Upper lobe of left lung (tissue), 6 donors: ENCODE measurements at places on chromosomes 7 and 10. TPM values are rescaled to one million over a fixed set of nuclear protein-coding genes. Genes with fewer than 3 reads are reported as not detected.

GRCh38 chr10:75396631-75397495 lies 4.7 kb downstream of the ZNF503 start:
- peak overlapping the region; percentile 98 for H3K27ac ChIP-seq
- no peaks in the 10 kb centered on the region for H3K36me3 ChIP-seq
- no peak for DNase-seq
- peak overlapping the region; percentile 85 for H3K4me3 ChIP-seq

GRCh38 chr10:5106553-5106952 lies 12.3 kb downstream of the AKR1C3 start:
- no peak overlapping the region for H3K27ac ChIP-seq
- no peak for DNase-seq
- peaks cover 38% of the 10 kb centered on the region for H3K36me3 ChIP-seq
- no peaks in the 10 kb centered on the region for H3K4me1 ChIP-seq

The GBX1 gene
- total RNA-seq, result not detected

DNA sequence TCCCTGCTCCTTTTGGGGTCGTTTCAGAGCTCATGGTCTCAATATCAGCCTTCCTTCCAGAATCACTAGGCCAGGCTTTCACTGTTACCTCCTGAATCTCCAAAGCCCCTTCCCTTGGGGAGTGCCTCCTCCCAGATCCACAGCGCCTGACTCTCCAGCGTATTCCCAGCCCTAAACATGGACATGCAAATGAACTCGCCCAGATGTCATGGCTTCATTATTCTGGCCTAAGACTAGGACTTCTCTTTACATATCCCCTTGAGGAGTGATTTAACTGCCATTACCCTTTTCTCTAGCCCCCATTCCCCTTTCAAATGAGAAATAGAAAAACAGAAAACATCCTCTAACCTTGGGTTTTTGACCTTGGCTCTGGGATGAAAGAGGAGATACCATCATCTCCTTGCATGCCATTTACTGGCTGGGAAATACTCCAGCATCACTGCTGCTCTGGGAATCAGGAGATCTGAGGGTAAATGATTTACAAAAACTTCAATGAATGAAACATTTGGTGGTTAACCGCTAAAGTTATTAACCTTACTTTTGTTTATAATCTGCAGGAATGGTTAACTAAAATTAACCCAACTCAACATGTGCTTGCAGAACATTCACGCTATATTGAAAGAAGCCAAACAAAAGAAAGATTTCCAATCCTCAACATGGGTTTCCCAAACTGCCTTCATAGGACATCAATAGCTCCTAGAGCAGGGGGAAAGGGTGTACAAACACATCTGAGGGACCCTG lies 37.0 kb downstream of the FAM171A1 start:
- no peak overlapping the region for H3K27ac ChIP-seq
- DNase-seq, result no peak
- no peaks in the 10 kb centered on the region for H3K36me3 ChIP-seq
- peaks cover 3% of the 10 kb centered on the region for H3K4me1 ChIP-seq
- H3K27me3 ChIP-seq, result no peaks in the 10 kb centered on the region

The AGAP9 gene
- 3.6 TPM for total RNA-seq

GRCh38 chr7:66190504-66190857 lies 14.7 kb upstream of the TPST1 start:
- no peaks in the 10 kb centered on the region for H3K4me1 ChIP-seq
- no peaks in the 10 kb centered on the region for H3K27me3 ChIP-seq
- DNase-seq, result no peak
- no peaks in the 10 kb centered on the region for H3K36me3 ChIP-seq
- no peak overlapping the region for H3K4me3 ChIP-seq

GRCh38 chr7:98251231-98251600 lies 816 bp downstream of the TECPR1 start:
- H3K4me1 ChIP-seq, result peaks cover 63% of the 10 kb centered on the region
- DNase-seq, result no peak
- peak overlapping the region; percentile 91 for H3K4me3 ChIP-seq
- H3K27ac ChIP-seq, result peak overlapping the region; percentile 89
- H3K27me3 ChIP-seq, result no peaks in the 10 kb centered on the region

The FAM25G gene
- total RNA-seq, result not detected

DNA sequence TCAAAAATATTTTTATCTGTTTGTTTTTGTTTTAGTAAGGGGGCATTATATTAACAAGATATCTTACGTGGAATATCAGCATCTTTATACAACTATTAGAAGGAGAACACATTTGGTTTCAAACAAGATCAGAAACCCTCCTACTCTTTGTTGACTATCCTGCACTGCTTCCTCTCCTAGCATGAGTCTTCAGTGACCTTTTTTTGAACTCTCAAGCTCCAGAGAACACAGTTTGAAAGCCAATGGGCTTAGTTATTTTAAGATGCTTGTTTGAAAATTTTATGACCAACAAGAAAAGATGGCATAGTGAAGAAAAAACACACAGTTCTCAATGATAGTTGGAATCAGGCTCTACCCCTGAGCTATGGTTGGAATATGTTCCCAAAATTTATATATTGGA lies 37.2 kb upstream of the RTKN2 start:
- H3K36me3 ChIP-seq, result no peaks in the 10 kb centered on the region
- no peak overlapping the region for H3K4me3 ChIP-seq
- no peaks in the 10 kb centered on the region for H3K27me3 ChIP-seq
- no peak overlapping the region for H3K27ac ChIP-seq
- H3K4me1 ChIP-seq, result no peaks in the 10 kb centered on the region

The DENND2A gene
- total RNA-seq, result 13.6 TPM
